Right kidney (tissue), 9 donors: ENCODE measurements at places on chromosomes 1 and 21.

DNA sequence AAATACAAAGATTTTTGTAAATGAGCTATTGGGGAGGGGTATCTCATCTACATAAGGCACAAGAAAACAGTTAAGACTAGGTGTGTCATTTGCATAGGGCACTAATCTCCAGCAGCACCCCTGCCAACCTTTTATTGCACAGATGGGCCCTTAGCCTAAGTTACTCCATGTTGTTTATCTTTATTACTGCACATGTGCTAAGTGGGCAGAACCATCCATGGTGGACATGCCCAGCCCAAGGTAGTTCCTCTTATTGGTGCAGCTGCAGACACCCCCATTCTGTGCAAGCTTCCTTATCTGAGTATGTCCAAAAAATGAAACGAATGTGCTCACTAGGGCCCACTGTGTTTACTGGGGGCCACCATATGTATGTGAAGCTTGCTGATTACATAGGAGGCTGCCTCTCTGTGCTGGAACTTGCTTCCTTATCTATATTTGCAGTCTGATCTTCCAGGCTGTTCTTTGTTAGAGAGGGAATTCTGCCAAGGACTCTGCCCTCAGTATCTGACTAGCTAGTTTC, 77.3 kb upstream of the NEK7 start:
- DNase-seq, result no peak

DNA sequence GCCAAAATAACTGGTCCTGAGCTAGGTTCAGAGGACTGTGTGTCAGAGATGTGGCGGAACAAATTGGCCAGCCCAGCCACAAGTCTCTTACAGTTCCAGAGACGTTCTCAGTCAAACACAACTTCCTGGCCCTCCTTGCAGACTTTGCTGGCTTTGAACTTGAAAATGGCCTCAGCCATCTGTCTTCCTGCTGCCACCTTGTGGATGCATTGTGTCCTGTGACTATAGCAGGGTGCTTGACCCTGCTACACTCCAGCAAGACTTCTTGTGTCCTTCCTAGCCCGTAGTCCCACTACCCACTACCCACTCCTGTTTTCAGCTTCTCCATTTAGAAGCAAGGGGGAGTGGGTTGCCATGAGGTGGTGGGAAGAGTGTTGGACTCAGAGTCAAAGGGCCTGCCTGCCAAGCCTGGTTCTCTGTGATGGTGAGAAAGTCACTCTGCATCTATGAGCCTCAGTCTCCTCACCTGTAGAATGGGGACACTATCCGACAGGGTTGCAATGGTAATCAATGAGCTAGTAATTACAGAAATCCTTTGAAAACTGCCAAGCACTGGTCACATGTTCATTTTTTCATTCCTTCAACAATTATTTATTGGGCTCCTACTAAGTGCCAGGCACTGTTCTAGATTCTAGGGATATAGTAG, 109.9 kb downstream of the IGSF21 start:
- DNase-seq, result no peak

DNA sequence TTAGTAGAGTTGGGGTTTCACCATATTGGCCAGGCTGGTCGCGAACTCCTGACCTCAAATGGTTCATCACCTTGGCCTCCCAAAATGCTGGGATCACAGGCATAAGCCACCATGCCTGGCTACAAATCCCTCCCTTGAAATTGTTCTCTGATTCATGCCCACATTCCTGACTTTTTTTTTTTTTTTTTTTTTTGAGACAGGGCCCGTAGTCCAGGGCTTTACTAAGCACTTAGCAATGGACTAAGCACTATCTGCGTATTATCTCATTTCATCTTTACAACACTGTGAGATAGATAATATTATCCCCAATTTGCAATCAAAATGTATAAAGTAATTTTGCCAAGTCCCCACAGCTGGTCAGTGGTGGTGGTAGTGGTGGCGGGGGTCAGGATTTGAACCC, 58.9 kb downstream of the VWA5B1 start:
- no peak for DNase-seq

- no peak for DNase-seq
Observed at GRCh38 chr1:233357595-233358397, 30.3 kb downstream of the MAP3K21 start.

- DNase-seq, result no peak
Observed at GRCh38 chr1:41683681-41684500, 199.4 kb upstream of the EDN2 start.

- DNase-seq, result no peak
Observed at GRCh38 chr1:108585313-108585712, 25.4 kb downstream of the EEIG2 start.

GRCh38 chr1:156910309-156910782, 10.1 kb upstream of the LRRC71 start:
- DNase-seq, result no peak

GRCh38 chr1:244235157-244235556, 184.1 kb downstream of the ZBTB18 start:
- DNase-seq, result no peak

DNA sequence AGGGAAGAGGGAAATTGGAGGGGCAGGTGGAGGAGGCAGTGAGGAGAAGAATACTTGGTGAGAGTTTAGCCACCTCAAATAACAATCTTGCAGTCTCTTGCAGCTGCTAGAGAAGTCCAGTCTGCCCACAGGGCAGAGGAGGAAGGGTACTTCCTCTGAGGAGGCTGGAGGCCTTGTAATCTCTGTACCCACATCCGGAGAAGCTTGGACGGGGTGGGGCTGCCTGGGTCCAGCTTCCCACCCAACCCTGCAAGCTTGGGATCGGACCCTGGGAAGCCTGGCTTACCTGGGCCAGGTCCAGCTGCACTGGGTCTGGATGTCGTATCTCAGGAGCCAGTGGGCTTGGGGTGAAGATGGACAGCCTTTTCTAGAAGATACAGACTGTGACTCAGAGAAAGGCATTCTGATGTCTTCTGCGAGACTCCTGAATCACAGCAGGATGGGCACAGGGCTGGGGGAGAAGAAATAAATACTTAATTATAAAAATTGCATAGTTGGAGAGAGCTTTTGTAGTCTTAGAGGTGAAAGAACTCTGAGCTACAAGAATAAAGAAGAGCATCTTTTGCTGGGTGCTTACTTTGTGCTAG, 111.8 kb upstream of the JUN start:
- no peak for DNase-seq

DNA sequence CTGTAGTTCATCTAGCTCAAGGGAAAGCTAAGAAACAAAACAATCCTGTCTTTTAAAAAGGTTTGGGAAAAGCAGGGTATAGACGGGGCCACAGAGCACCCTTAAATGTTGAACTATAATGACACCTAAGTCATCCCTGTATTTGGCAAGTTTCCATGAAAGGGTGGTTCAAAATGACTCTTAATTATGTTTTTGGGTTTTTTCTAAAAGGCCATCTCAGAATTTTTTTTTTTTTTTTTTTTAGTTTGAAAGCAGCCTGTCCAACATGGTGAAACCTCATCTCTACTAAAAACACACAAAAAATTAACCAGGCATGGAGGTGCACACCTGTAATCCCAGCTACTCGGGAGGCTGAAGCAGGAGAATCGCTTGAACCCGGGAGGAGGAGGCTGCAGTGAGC, 22.2 kb downstream of the TOMM20 start:
- DNase-seq, result no peak

- DNase-seq, result no peak
Observed at GRCh38 chr1:180185281-180185680, 30.6 kb downstream of the QSOX1 start.

DNA sequence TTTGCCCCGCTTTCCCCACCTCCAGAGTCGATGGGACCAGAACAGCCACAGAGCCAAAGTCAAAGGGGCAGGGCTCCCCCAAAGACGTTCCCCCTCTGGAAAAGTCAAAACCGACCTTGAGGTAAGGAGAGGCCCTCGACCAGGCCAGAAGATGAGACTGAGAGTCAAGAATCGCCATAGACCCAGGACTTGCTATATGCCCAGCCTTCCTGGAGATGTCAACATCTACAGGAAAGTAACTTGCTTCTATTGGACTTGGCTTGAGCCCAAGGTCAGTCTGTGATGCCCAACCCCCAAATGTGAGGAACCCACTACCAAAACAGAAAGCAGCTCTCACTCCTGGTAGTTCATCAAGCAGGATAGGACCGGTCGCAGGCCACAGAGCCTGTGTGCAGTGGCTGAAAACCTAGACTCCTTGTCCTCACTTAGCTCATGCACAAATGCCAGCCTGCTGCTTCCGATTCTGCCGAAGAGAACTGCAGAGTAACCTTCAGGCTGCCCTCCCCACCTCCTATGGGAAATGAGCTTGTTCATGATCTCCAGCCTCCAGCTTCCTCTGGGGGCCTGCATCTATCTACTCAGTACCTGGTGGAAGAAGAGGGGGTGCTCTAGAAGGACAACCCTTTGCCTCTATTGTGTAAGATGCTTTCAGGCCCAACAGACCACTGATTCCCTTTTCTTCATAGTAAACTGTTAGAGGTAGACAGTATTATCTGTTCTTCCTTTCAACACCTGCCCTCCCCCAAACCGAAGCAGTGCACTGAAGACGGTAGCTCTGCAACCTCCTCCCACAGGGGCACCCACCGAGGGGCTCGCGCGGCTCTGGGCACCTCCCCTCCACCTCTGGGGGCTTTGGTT, 1.4 kb downstream of the ACOT7 start:
- DNase-seq, result peak; percentile 48

DNA sequence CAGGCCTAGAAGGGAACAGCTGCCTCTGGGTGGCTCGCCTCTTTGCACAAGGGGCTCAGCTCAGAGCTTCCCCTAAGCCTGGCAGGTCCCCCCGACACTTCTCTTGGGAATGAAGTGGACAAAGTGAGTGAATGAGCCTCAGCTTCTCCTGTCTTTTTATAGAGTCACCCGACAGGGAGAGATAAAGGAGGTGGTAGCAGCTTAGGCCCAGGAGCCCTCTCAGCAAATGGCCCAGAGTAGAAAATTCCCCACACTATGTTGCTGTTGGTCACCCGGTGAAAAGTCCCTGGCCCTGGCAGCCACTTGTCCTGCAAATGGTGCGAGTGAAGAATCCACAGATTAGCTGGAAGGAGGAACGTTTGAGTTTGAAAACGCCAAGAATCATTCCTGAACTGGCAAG, 2.4 kb downstream of the CLDN14 start:
- DNase-seq, result no peak

DNA sequence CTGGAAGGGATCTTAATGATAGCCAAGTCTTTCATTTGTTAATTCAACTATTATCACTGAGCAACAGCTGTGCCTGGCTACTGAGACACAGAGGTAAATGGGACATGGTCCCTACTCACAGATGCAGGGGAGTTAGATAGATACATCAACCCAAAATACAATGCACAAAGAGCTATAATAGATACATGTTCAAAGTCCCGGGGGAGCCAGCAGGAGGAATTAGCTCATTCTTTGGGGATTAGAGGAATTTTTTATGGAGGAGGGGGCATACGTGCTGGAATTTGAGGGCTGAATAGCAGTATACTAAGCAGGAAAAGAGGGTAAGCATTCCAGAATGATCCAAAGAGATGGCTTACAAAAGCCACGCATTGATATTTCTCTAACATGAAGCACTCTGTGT, 34.6 kb downstream of the C8B start:
- no peak for DNase-seq

- DNase-seq, result no peak
Observed at GRCh38 chr1:115239426-115239825, 98.6 kb downstream of the NGF start.

- DNase-seq, result peak; percentile 22
Observed at GRCh38 chr1:160834945-160835565, 27.6 kb downstream of the CD244 start.

DNA sequence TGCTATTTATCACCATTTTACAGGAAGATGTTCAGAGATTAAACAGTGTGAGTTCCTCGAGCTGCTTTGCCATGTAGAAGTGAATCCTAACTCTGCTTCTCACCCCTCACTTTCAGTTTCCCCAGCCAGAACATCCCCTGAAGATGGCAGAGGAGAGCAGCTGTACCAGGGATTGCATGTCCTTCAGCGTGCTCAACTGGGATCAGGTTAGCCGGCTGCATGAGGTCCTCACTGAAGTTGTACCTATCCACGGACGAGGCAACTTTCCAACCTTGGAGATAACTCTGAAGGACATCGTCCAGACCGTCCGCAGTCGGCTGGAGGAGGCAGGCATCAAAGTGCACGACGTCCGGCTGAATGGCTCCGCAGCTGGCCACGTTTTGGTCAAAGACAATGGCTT, 16.9 kb downstream of the TENT5C start:
- DNase-seq, result no peak

DNA sequence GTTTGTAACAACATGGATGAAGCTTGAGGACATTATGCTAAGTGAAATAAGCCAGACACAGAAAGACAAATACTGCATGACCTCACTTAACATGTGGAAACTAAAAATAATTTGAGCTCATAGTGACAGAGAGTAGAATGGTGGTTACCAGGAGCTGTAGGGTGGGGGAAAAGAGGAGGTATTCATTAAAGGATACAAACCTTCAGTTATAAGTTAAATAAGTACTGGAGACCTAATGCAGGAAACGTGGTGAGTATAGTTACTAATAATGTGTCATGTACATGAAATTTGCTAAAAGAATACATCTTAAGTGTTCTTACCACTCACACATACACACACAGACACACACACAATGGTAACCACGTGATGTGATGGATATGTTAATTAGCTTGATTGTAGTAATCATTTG, 86.7 kb downstream of the NGF start:
- DNase-seq, result no peak

- no peak for DNase-seq
Observed at GRCh38 chr1:86739648-86740509, 35.5 kb downstream of the SH3GLB1 start.

DNA sequence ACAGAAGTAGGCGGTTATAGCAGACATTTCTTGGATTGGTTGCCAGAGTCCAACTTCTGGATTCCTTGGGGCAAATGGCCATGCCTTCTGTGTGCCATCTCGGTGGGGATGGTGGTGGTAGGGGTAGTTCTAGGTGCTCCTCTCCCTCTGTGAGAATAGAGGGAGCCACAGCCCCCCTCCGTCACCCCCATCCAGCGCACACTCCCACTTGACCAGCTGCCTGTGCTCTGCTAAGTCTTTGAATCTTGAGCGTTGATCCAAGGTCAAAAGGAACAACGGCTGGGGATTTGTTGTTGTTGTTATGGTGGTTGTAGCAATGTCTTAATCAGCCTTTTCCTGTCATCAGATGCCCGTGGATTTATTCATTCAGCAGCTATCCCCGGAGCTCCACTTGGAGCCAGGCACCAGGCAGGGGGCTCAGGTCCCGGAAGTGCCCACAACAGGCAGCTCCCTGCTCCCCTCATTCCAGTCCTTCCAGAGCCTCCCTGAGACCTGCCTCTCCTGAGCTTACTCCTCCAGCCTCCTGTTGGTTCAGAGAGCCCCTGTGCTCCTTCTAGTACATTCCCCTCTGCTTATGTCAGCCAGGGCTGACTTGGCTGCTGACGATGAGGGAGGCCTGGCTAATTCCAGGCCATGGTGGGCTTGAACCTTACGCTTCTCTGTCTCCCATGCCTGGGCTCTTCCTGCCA, 146.6 kb upstream of the WNT4 start:
- DNase-seq, result no peak

GRCh38 chr1:208238710-208239472, 5.3 kb downstream of the PLXNA2 start:
- peak; percentile 52 for DNase-seq

DNA sequence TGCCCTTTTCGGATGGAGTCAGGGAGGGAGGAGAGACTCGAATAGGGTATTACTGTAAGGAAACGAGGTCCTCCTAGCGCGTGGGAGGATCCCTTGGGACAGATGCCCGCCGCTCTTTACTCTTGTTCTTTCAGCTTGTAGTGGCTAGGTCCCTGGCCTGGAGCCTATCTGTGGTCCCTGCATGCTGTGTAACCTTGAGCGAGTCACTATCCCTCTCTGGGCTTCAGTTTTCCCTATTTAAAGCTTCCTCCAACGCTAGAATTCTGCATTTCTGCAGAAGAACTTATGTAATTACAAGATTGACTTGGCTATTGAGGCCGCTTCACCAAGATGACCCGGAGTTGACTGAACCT, 744 bp downstream of the MIER1 start:
- DNase-seq, result no peak

GRCh38 chr1:111967067-111967690, 22.3 kb downstream of the KCND3 start:
- no peak for DNase-seq
